ENCODE measurements at places on chromosomes 7 and 10. TPM values are rescaled to one million over a fixed set of nuclear protein-coding genes. Genes with fewer than 3 reads are reported as not detected.

DNA sequence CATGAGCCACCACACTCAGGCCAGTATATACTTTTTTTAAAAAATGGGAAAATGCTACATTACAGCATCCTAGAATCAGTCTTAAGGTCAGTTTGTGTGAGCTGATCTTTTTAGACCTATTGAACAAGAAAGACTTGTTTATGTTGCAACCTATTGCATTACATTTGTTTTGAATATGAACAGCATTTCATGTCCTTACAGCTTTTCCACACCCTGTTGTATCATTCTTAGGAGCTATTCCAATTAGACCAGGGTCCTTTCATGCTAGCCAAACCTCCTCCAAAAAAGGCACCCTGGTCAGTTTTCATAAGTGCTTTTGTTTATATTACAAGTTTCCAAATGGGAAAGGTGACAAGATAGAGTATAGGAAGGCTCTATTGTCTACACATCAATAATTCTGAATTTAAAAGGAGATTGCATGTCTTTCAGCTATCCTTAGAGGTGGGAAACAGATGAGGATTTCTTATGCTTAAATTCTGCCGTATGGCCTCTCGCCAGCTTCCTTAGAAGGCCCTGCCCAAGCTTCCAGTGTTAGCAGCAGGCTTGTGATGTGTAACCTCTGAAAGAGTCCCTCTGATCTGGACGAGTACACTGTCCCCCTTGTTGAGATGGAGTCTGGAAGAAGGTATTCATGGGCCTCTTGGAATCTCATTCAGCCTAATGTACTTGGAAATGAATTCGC is 171.9 kb downstream of the OTUD1 start:
- H3K36me3 ChIP-seq = no peaks in the 10 kb centered on the region
- H3K4me1 ChIP-seq = peaks cover 3% of the 10 kb centered on the region
- peaks cover 23% of the 10 kb centered on the region for H3K27me3 ChIP-seq
- H3K27ac ChIP-seq = no peak overlapping the region
- DNase-seq = no peak
- no peak overlapping the region for H3K4me3 ChIP-seq

DNA sequence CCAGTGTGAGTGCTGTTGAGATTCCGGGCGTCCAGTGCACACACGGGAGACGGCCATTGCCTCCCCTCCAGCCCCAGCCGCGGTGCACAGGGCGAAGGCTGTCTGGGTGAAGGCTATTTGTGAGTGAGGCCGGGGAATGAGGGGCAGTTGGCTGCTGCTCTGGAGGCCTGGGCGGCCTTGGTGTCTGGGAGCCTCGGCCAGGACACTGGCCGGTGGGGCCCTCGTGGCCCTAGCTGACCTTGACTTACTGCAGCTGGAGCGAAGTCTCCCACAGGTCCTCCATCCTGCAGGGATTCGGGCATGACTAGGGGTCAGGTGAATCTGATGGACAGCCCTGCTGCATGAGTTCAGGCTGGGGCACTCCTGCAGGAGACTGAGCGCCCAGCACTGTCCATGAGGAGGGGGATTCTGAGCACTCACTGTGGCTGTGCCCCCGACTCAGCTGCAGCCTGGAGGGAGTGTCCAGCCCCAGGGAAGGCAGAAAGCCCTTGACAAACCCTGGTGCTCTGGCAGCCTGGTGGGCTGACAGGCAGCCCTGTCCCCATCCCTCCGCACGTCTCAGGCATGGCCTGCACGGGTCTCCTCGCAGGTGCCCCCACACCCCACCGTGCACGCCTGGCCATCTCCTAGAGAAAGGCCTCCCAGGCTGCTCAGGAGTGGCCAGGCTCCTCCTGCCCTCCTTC is 52.7 kb upstream of the FAM20C start:
- H3K4me3 ChIP-seq = no peak overlapping the region
- no peaks in the 10 kb centered on the region for H3K36me3 ChIP-seq
- H3K27me3 ChIP-seq = peaks cover 23% of the 10 kb centered on the region
- H3K4me1 ChIP-seq = no peaks in the 10 kb centered on the region

- H3K4me1 ChIP-seq = peaks cover 6% of the 10 kb centered on the region
- DNase-seq = no peak
- H3K36me3 ChIP-seq = no peaks in the 10 kb centered on the region
- peak overlapping the region; percentile 53 for H3K27ac ChIP-seq
- no peaks in the 10 kb centered on the region for H3K27me3 ChIP-seq
Measured at GRCh38 chr10:13271552-13272163, 28.2 kb downstream of the PHYH start.

GRCh38 chr10:99937630-99938029 is 72.1 kb downstream of the DNMBP start:
- peaks cover 14% of the 10 kb centered on the region for H3K4me1 ChIP-seq
- H3K4me3 ChIP-seq = no peak overlapping the region
- DNase-seq = no peak
- H3K27ac ChIP-seq = no peak overlapping the region
- no peaks in the 10 kb centered on the region for H3K27me3 ChIP-seq
- peaks cover 17% of the 10 kb centered on the region for H3K36me3 ChIP-seq

GRCh38 chr7:27971171-27971812 is 209.3 kb downstream of the JAZF1 start:
- peaks cover 4% of the 10 kb centered on the region for H3K27me3 ChIP-seq
- H3K4me1 ChIP-seq = peaks cover 5% of the 10 kb centered on the region
- no peak overlapping the region for H3K4me3 ChIP-seq
- no peak for DNase-seq

DNA sequence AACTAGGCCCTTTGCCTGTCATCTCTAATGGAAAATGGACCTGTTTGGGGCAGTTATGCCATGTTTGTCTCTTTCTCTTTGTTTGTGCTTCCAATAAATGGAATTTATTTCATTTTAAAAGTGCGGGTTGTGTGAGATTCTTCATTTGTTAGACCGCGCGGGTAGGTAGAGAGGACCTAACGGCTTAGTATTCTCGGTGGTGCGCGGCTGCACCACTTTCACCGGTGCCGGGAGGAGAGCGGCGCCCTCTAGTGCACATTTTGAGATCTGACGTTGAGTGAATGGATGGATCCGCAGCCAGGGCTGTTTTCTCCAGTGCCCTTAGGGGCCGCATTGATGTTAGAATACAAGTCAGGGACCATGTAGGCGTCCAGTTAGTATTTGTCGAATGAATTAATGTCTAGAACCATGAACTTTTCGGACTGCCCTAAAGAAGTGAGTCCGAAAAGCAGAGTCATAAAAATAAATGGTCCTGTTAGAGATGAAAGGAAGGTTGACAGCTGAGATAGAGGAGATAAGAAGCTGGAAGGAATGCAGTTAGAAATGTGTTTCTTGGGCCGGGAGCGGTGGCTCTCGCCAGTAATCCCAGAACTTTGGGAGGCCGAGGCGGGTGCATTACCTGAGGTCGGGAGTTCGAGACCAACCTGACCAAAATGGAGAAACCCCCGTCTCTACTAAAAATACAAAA is 29.3 kb upstream of the GIMAP8 start:
- no peak overlapping the region for H3K27ac ChIP-seq
- DNase-seq = peak; percentile 88
- peaks cover 5% of the 10 kb centered on the region for H3K4me1 ChIP-seq
- peaks cover 8% of the 10 kb centered on the region for H3K27me3 ChIP-seq
- no peak overlapping the region for H3K4me3 ChIP-seq

GRCh38 chr7:4163565-4164203 is 518.4 kb upstream of the FOXK1 start:
- H3K36me3 ChIP-seq = no peaks in the 10 kb centered on the region
- no peak overlapping the region for H3K27ac ChIP-seq
- H3K27me3 ChIP-seq = no peaks in the 10 kb centered on the region

KIF11 gene
- 18.0 TPM for total RNA-seq

DNA sequence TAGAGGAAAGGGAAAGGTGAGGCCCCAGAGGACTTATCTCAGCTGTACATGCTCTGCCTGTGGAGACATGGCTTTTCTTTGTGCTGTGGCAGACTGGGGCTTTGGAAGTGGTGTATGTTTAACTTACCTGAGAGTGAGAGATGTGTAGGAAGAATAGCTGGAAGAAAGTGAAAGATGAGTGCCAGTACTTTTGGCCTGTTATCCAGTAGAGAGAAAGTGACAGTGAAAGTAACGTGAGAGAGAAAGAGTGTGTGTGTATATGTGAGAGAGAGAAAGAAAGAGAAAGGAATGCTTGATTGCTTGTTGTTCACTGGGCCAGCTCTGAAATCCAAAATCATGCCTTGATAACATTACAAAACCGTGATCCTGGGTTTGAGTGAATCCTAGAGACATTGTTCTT is 25.5 kb downstream of the MTURN start:
- H3K4me1 ChIP-seq = peaks cover 19% of the 10 kb centered on the region
- H3K36me3 ChIP-seq = peaks cover 4% of the 10 kb centered on the region
- no peaks in the 10 kb centered on the region for H3K27me3 ChIP-seq

DNA sequence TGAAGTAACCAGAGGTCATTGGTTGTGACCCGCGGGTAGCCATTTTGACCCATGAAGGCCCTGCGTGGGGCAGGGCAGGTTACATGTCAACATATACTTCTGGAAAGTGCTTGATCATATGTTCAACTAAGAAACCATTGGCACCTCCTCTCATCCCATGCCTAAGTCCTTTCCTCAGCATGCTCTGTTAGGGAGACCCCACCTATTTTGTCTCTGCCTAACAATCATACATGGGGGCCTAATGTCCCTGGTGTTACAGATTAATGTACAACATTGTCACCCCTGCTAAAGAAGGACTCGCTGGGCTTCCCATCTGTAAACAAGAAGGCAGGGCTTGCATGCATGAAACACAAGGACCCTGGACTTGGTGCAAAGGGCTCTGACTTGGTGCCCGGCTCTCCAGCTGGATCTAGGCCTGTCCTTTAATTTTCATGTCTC is 133.7 kb upstream of the TNS3 start:
- no peak overlapping the region for H3K4me3 ChIP-seq
- H3K36me3 ChIP-seq = no peaks in the 10 kb centered on the region
- DNase-seq = no peak

SKIDA1 gene
- total RNA-seq = 9.7 TPM

GRCh38 chr10:31914370-31914769 is 14.3 kb downstream of the ARHGAP12 start:
- H3K4me3 ChIP-seq = no peak overlapping the region
- peaks cover 5% of the 10 kb centered on the region for H3K36me3 ChIP-seq
- peaks cover 18% of the 10 kb centered on the region for H3K4me1 ChIP-seq
- no peak overlapping the region for H3K27ac ChIP-seq
- no peak for DNase-seq

ACBD7 gene
- 3.1 TPM for total RNA-seq

- no peaks in the 10 kb centered on the region for H3K36me3 ChIP-seq
- peaks cover 38% of the 10 kb centered on the region for H3K4me1 ChIP-seq
- no peaks in the 10 kb centered on the region for H3K27me3 ChIP-seq
- no peak overlapping the region for H3K4me3 ChIP-seq
- DNase-seq = peak; percentile 87
Measured at GRCh38 chr10:77391605-77392235, 245.9 kb downstream of the KCNMA1 start.

DNA sequence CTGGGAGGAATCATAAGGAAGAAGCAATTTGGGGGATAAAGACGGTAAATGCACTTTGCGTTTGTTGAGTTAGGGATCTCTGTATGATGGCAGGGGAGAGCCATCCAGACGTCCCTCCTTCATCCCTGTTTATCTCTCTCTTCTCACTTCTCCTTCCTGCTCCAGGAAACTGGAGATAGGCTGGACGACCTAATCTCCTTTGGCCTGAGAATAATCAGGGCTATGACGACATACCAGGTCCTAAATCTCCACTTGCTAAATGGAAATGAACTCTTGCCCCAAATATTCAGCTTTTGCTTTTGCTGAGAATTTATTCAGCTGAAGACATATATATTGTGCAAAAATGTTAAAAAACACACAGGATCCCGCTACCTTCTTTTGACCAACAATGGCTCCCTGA is 182.9 kb upstream of the INHBA start:
- no peak overlapping the region for H3K4me3 ChIP-seq
- DNase-seq = no peak
- no peaks in the 10 kb centered on the region for H3K36me3 ChIP-seq

- no peak for DNase-seq
- peaks cover 29% of the 10 kb centered on the region for H3K4me1 ChIP-seq
- H3K27ac ChIP-seq = peak overlapping the region; percentile 43
- peaks cover 11% of the 10 kb centered on the region for H3K36me3 ChIP-seq
- no peak overlapping the region for H3K4me3 ChIP-seq
Measured at GRCh38 chr10:125120053-125120710, 40.2 kb downstream of the CTBP2 start.

GRCh38 chr7:113880559-113880958 is 38.2 kb downstream of the PPP1R3A start:
- H3K4me3 ChIP-seq = no peak overlapping the region
- DNase-seq = no peak
- H3K27me3 ChIP-seq = peaks cover 22% of the 10 kb centered on the region
- H3K36me3 ChIP-seq = no peaks in the 10 kb centered on the region
- H3K4me1 ChIP-seq = peaks cover 18% of the 10 kb centered on the region
- no peak overlapping the region for H3K27ac ChIP-seq

GRCh38 chr10:33005322-33006301 is 47.6 kb upstream of the ITGB1 start:
- no peaks in the 10 kb centered on the region for H3K27me3 ChIP-seq
- peak overlapping the region; percentile 74 for H3K4me3 ChIP-seq
- peaks cover 27% of the 10 kb centered on the region for H3K4me1 ChIP-seq
- H3K36me3 ChIP-seq = no peaks in the 10 kb centered on the region
- H3K27ac ChIP-seq = peak overlapping the region; percentile 98
- peak; percentile 84 for DNase-seq

DNA sequence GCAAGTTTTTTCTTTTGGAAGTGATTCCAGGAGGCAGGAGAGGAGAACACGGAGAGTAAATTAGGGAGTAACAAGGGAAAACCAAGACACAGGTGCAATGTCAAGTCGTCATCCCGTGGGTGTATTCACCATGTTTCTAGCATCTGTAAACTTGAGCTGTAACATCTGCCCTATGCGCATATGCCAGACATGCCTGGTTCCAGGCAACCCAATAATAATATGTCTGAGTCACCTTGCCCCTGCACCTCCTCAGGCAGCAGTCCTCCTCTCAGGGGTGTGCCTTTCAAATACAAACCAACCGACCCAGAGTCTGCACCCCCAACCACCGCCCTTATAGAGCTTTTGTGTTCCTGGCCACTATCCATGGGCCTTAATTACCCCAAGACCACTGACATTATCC is 107.0 kb upstream of the PDE1C start:
- H3K4me3 ChIP-seq = no peak overlapping the region
- H3K36me3 ChIP-seq = no peaks in the 10 kb centered on the region
- no peak for DNase-seq
- H3K27me3 ChIP-seq = peaks cover 45% of the 10 kb centered on the region
- H3K27ac ChIP-seq = no peak overlapping the region
- H3K4me1 ChIP-seq = no peaks in the 10 kb centered on the region

DNA sequence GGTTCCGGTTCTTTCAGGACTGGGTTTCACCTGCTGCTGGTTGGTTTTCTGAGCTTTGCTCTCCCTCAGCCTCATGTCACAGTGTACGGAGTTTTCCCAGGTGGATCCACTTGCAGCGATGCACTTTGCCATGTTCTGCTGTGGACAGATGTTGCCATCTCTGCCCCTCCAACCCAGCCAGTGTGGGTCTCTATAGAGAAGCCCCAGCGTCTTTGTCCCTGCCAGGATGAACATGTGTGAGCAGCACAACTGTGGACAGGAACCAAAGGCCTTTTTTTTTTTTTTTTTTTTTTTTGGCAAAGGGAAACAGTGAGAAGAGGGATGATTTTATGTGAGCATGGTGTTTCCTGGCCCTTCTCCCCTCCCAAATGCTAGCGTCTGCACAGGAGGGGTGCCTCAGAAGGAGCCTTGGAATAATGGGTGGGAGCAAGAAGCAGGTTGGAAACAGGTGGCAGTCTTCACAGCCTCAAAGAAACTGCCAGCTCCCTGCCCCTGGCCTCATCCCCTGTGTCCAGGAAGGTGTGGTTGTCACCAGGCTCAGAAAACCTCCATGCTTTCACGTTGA is 106.5 kb downstream of the RPS24 start:
- no peak overlapping the region for H3K27ac ChIP-seq
- H3K4me3 ChIP-seq = no peak overlapping the region
- DNase-seq = no peak
- H3K36me3 ChIP-seq = no peaks in the 10 kb centered on the region

- H3K36me3 ChIP-seq = no peaks in the 10 kb centered on the region
- H3K4me3 ChIP-seq = no peak overlapping the region
- DNase-seq = no peak
- H3K4me1 ChIP-seq = peaks cover 10% of the 10 kb centered on the region
- no peaks in the 10 kb centered on the region for H3K27me3 ChIP-seq
- H3K27ac ChIP-seq = no peak overlapping the region
Measured at GRCh38 chr10:33556620-33557019, 222.2 kb upstream of the NRP1 start.
